Retina (tissue), 1 donor: ENCODE measurements at places on chromosomes 2 and 18.

DNA sequence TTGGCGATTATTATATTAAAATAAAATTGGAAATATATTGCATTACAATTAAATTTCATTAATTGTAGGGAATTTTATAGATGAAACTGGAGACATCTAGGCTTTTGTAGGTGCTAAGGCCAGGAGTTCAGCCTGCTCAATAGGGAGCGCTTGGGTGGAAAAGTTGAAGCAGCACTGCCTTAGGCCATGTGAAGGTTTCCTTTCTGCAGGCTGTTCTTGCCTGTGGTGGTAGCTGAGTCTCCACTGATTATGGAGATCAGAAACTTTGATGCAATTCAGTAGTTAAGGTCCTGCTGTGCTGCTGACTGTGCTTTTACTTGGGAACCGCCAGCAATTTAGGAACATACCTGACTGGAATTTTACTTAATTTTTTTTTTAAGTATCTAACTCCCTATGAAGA, 179.9 kb upstream of the BOD1L2 start:
- no peak for DNase-seq

DNA sequence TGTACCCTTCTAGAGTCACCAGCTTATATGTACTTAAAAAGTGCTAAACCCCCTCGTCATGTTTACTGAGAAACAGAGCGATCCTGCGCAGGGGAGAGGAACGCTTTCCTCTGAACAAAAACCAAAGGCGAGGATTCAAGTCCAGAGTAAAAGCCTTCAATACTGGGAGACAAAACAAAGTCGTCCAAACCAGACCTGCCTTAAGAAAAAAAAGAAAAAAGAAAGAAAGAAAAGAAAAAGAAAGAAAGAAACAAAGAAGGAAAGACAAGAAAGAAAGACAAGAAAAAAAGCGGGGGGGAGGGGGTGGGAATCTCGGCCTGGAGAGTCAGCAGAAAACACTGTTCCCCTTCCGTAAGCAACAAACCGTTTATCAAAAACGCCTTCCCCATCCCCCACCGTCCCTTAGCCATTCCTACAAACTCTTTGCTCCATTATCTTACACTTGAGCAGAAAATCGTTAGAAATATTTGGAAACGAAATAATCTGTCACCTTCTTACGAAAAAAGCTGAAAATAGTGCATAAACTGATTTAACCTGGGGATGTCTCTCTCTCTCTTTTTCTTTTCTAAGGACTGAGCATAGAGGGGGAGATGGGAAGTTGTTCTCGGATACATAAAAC, 3.3 kb downstream of the PTGR3 start:
- no peak for DNase-seq

DNA sequence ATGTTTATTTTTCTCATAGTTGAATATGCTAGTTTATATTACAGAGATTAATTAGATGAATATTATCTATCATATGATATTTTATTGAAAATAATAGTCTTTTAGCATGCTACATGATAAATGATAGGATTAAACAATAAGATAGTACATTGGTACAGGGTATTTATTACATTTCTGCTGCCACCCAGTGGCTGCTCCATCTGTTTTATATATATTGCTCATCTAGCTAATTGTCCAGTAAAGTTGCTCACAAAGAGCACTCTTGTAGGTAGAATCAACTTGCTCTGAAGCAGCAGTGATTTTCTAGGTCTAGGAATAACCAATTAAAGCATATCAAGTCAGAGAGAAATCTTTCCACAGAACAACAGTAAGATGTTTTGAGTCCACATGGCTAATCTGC, 183.3 kb downstream of the ASXL3 start:
- no peak for DNase-seq

DNA sequence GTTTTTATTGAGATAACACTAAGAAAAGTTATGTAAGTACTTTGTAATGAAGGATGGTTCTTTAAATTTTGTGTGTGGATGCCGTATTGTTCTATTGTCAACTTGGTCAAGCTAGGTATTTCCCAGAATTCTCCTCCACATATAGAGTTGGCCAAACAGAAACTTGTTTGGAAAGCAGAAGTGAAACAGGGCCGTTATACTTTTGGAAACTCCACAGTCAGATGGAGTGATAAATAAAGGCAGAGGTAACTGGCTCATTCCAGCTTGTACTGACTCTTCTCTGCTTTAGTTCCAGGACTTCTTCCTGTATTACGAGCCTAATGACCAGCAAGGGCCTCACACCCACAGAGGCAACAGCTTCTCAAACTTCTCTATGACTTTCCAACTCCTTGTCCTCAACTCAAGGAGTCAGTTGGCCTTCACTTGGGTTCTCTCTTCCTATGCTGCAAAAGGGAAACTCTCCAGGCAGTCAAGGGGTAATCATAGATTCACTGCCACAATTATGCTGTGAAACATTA, 16.4 kb upstream of the STARD7 start:
- no peak for DNase-seq

DNA sequence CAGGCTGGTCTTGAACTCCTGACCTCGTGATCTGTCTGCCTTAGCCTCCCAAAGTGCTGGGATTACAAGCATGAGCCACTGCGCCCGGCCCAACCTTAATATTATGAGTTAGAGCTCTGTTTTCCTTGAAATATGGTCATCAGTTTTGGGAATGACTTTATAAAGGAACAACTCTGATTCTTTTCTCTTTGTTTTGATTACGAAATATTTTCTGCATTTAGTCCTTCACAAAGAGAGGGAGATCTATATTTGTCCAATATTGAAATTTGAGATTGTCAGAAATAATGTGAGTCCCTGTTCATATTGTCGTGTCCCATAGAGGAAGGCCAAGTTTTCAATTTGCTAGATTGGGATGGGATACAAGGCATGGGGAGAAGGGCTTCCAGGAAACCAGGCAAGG, 3.1 kb downstream of the SMYD5 start:
- DNase-seq = no peak

GRCh38 chr2:20565623-20566236, 85.2 kb downstream of the HS1BP3 start:
- peak; percentile 75 for DNase-seq

- DNase-seq = no peak
Observed at GRCh38 chr18:9130195-9130594, 6.4 kb upstream of the ANKRD12 start.

DNA sequence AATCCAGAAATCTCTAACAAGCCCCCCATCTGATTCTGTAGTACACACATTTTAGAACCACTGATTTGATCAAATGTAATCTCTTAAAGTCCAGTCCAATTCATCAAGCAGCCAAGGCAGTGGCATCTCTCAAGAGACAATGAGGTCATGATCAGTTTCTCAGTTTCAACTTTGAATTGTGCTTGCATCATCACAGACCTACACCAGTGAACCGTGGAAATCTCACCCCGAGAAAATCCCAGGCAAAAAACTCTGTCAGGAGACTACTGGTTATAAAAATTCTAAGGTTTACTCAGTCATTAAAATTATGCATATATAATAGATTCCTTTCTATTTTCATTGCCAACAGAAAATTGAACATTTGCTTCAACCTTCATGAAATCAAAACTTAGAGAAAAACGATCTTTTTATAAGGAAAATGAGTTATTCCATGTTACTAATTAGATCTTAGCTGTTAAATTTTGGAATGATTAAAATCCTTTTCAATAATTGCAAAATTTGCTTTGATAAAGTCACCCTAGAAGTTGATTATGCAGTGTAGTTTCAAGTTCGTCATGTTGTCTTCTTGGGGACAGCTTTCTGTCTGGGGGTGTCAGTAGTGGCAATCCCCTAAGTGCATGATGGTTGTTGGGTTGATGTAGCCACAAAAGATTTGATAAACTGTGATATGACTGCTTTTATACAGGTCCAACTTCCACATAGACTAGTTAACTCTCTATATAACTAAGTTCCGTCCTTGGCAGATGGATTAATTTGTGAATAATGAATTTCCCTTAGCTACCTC, 235.0 kb downstream of the CAMKMT start:
- no peak for DNase-seq

DNA sequence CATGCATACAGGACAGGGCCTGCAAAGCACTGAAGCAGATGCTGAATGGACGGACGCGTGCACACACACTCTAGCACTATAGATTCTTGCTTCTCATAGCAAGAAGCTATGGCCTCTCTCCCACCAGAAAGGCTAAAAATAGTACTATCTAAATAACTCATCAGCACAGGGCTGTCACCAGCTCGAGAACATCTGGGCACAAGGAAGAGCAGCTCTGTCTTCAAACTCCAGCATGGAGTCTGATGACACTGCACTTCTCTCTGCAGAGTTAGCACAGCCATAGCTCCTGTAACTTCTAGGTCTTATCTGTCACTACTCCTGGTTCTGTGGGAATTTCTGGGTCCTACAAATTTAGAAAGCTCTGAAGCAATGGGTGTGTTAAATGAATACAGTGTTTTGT, 123.5 kb downstream of the MYO5B start:
- DNase-seq = no peak

- DNase-seq = no peak
Observed at GRCh38 chr2:228447266-228447915, 265.9 kb upstream of the SPHKAP start.

DNA sequence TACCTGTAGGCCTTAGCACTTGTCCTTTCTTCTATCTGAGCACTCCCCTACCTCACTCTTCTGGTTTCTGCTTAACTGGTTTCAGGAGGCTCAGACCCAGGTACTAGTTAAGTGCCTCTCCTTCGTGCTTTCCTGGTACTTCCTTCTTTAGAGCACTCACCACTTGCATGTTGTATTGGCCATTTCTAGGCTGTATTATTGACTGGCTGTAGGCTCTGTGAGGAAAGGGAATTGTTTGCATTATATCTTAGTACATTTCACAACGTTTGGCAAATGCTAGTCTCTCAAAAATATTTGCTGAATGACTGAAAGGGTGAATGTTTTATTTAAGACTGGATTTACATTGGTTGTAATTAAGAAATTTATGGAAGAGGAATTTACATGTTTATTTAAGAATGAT, 36.0 kb upstream of the SCN1A start:
- DNase-seq = no peak

DNA sequence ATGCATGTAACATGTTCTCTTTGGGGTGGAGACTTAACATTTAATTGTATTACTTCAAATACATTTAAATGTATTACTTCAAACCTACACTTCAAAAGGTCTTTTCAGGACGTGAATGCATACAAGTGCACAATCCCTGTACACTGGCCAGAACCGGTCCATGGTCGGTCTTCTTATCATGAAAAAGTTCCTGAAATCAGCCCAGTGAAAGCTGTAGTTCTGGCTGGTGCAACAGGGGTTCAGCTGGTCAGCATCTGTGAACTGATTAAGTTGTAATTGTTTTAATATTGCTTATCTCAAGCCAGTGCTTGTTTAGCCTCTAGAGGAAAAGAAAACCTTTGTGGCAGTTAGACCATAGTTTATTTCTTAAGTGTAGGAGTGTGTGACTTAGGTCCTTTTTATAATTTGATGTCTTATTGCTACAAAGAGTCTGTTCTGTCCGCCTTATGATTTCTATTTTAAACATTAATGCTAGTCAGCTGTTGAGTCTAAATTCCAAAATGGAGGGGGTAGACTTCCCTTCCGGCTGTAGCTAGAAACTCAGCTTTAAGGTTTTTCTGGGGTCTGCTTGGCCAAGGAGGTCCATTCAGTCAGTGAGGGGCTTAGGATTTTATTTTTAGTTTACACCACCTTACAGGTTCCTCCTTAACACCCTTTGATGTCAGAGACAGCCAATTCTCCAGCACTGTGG, 768 bp upstream of the CYBRD1 start:
- DNase-seq = no peak

DNA sequence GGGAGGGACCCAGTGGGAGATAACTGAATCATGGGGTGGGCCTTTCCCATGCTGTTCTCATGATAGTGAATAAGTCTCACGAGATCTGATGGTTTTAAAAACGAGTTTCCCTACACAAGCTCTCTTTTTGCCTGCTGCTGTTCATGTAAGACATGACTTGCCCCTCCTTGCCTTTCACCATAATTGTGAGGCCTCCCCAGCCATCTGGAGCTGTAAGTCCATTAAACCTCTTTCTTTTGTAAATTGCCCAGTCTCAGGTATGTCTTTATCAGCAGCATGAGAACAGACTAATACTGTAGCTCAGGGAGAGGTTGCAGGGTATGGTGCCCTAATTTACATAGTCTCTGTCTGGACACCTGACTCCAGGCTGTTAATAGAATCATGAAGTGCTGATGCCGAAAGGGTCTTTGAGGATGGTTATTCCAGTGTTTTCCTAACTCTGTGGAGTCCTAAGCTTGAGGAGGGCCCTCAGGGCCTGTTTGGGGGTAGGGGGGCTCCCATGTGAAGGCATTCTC, 343.2 kb downstream of the ALK start:
- no peak for DNase-seq

DNA sequence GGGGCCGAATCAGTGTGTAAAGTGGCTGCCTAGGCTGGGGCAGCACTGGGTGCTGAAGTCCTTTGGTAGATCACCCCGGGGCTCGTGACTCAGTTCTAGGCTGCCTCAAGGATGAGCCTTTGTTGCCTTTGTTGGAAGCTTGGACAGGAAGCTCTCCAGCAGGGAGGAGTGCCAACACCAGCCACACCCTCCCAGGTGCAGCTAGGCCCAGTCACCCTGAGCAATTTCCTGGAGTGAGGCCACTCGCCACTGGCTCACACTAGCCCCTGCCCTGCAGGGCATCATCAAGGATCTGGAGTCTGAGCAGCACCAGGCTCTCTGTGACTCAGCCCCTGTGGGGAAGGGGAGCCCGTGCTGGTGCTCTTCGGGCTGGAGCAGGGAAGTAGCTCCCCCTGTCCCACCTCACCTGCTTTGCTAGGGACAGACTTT, 6.7 kb upstream of the SDC1 start:
- DNase-seq = no peak

DNA sequence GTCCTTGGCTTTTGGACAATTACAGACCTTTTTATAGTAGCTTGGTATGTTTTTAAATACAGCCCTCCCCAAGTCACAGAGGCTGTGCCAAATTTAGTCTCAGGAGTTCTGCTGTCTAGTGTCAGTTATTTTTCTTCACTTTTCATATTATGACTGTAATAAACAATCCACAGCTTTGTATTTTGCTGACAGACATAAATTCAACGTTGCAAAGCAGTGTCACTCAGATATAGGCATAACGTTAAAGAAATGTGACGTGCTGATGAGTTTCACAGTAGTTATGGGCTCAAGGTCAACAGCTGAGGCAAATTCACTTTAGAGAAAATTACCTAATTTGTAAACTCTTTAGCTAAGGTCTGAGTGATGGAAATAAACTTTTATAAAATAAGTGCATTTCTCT, 151.6 kb downstream of the SATB2 start:
- DNase-seq = no peak

- no peak for DNase-seq
Observed at GRCh38 chr2:100529900-100530299, 32.9 kb upstream of the PDCL3 start.

DNA sequence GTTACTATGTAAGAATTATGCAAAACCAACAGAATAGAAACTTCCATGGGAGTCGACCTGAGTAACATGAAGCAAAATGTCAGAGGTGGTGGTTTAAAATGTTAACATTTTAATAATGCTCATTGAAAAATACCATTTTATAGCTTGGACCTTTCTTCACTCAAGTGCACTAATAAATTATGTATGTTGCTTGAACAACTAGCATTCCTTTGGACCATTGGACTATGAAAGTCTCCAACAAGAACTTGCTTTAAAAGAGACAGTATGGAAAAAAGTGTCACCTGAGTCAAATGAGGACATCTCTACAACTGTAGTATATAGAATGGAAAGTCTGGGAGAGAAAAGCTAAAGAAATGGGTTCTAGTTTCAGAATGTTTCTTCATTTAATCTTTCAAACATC, 51.9 kb downstream of the GLS start:
- no peak for DNase-seq

- no peak for DNase-seq
Observed at GRCh38 chr2:237669283-237669627, 41.9 kb downstream of the LRRFIP1 start.
